ENCODE measurements at places on chromosomes 6 and 20.

GRCh38 chr6:34044945-34045595 lies 100.8 kb downstream of the GRM4 start:
- DNase-seq, result no peak

DNA sequence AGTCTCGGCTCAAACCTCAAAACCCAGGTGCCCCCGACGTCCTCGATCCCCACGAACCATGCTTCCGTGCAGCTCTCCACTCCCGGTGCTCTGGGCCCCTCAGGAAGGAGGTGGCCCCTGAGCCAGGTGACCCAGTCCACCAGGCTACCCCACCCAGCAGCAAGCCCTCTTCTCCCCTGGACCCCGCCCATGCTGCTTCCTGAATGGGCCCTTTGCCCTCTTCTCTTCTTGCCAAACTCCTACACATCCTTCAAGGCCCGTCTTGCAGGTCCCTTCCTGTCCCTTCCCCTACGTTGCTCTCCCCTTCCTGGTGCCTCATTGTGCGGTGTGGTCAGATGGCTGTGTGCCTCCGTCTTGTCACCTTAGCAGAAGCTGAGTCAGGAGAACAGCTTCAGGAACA lies 3.4 kb upstream of the GATA5 start:
- peak; percentile 54 for DNase-seq

- no peak for DNase-seq
These were observed 102.4 kb upstream of the HIVEP1 start for GRCh38 chr6:11909696-11910132.

GRCh38 chr6:109292420-109292819 lies 89.8 kb downstream of the CD164 start:
- peak; percentile 62 for DNase-seq

DNA sequence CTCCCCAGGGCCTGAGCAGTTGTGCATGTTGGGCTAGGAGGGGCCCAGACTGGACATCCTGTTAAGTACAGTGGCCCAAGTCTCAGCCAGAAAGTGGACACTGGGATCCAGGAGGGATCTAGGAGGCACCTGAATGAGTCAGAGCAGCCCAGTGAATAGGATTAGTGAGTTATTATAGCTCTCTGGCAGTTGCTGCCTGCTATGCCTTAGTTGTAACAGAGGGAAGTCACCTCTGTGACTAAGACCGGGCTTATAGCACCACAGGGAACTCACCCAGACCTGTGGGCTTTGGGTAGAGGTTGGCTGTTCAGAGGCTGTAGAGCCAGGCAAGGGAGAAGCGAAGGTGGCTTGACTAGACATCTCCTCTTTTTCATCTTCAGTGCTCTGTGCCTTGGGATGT lies 39.0 kb upstream of the AAR2 start:
- DNase-seq, result no peak

- no peak for DNase-seq
These were observed 6.8 kb downstream of the SLC29A1 start for GRCh38 chr6:44230034-44230675.

- DNase-seq, result no peak
These were observed 109.9 kb upstream of the ASF1A start for GRCh38 chr6:118783931-118784550.

DNA sequence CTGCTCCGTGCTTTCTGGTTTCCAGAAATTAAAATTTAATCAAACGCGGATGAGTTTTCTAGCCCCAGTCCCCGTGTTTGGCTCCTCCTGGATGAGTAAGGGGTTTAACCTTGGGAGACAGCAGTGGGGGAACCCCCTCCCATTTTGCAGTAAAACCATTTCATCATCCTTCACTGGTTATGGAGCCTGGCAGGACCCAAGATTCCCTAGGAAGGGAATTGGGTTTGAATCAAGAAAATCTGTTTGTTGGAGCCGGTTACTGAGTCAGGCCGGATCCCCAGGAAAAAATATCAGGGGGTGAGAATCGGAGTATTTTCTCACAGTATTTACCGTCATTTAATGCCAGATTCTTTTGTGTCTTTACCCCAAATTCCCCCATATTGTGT lies 754 bp downstream of the YWHAB start:
- DNase-seq, result no peak

DNA sequence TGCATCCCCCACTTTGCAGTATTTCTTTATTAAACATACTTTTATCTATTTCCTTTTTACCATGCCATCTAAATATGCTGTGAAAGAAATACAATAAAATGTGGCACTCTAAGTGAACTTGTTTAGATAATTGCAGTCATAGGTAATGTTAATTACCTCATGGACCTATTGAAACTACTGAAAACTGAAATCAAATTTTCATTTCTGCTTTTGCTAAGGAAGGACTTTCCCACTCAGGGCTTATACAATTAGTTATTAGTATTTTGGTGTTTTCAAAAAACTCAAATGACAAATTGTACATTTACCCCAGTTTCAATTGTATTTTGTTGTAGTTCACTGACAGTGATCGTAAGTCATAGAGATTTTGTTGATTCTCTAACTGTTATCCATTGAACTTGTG lies 88.4 kb downstream of the ID4 start:
- DNase-seq, result no peak

- DNase-seq, result no peak
These were observed 531.9 kb downstream of the QKI start for GRCh38 chr6:163946437-163946836.

- no peak for DNase-seq
These were observed 16.8 kb downstream of the SCML4 start for GRCh38 chr6:107807196-107807811.

DNA sequence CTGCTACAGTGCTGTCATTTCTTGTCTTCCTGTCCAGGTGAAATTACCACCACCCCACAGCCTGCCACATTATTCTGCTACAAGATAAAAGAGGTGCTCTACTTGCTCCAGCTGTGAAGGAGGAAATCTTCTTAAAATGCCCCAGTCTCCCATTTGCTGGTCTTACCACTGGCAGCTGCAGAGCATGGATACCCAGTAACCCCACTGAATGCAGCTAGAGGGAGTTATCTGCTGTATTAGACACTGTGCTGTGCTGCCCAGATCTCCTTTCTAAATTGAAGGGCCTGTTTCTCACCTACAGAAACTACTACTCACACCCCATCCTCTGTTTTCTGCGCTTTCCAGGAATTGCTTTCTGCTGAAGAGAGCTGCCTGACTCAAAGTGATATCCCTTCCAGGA lies 517.8 kb downstream of the PKHD1 start:
- DNase-seq, result no peak

DNA sequence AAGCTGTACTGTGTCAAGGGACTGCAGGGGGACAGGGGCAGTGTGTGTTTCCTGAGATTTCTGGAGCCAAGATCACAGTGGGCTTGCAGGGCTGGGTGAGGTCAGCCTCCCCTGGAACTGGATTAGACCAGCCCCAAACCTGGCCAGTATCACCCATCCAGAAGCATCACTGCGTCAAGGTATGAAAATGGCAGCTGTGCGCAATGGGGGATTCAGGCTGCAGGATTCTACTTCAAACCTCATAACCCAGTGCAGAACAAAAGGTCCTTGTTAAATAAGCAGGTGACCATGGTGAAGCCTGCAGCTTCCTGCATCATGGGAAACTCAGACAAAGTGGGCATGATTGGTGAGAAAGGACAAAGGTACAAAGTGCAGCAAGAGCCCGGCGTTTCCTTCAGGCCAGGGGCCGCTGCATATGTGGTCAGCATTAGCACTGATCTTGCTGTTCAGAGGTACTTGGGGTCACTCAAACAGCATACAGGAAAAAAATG lies 33.4 kb downstream of the TRAF3IP2 start:
- DNase-seq, result no peak

- no peak for DNase-seq
These were observed 10.4 kb upstream of the RNF182 start for GRCh38 chr6:13914351-13914750.

DNA sequence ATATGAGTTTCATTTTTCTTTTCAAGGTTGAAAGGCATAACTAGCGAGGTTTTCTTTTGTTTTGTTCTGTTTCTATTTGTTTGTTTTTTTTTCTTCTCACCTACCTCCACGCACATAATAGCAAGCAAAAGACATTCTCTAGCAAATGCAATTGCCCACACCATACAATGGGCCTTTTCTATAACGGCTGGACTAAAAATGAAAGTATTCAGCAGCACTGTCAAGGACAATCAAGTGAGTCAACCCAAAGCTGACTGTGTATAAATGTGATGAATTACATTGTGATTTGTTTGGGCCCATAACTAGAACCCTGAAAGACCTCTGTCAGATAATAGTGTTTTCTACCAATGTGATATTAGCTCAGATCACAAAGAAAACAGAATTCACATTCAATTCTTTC lies 496.7 kb downstream of the RNF144B start:
- no peak for DNase-seq

GRCh38 chr6:125808060-125808459 lies 17.3 kb downstream of the NCOA7 start:
- DNase-seq, result no peak

DNA sequence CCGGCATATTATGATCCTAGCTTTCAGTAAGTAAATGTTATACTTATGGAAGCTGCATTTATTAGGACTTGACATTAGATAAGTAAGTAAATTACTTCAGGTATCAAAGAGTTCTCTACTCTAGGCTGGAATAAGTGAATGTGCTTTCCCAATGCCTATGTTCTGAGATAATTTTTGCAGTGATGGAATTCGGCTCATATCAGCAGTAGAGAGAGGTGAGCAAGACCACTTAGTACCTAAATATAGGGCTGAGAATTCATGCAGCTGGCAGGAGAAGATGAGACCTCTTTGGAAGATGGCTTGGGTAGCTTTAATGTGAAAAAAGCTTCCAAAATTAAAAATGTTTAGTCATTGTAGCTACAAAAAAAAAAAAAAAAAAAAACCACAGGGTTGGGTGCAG lies 13.3 kb upstream of the BEND3 start:
- DNase-seq, result no peak

DNA sequence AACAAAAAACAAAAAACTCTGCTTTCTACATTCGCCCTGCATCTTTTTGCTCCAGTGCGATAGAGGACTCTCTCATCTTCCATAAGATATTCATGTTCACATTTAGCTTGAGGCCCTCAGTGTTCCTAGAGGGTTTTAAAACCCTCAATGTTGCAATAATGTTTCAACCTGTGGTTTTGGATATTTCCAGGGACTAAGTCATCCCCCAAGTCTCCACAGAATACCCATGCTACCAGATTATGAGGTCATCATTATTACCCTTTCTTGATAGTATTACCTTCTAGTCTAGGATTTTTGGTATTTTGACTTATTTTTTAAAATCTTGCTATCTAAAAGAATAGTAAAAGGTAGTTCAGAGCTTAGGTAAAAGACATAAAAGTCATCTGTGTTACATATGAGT lies 480.5 kb upstream of the ID4 start:
- DNase-seq, result no peak

- DNase-seq, result no peak
These were observed 44.0 kb downstream of the RANBP9 start for GRCh38 chr6:13667655-13668054.

GRCh38 chr6:63904650-63905248 lies 269.1 kb downstream of the PHF3 start:
- no peak for DNase-seq

- DNase-seq, result no peak
These were observed at the start of gene ID4 for GRCh38 chr6:19836799-19837510. Gene ID4, plus strand, starts transcription at chr6:19837370. Its CDS starts 385 bp downstream, at chr6:19837755.

- DNase-seq, result no peak
These were observed 90.4 kb upstream of the TMEM30A start for GRCh38 chr6:75374961-75375400.

GRCh38 chr6:81451787-81452186 lies 300.7 kb downstream of the TENT5A start:
- no peak for DNase-seq

DNA sequence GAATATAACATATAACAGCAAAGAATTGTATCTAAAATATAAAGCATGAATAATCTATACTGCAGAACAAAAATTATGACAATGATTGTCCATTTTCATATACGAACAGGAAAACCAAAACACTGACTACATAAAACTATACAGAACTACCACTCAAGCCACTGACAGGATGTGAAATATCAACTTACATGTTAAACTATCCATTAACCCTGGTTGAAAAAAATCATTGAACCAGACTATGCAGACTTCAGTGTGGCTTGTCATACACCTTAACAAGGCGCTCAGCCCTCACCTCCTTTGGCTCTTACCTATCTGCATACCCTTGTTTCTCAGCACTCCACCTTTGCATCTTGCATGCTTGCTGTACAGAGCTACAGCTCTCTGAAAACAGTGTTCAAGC lies 34.9 kb downstream of the ASCC3 start:
- no peak for DNase-seq

GRCh38 chr20:45822857-45823256 lies 4.3 kb downstream of the TNNC2 start:
- DNase-seq, result no peak

DNA sequence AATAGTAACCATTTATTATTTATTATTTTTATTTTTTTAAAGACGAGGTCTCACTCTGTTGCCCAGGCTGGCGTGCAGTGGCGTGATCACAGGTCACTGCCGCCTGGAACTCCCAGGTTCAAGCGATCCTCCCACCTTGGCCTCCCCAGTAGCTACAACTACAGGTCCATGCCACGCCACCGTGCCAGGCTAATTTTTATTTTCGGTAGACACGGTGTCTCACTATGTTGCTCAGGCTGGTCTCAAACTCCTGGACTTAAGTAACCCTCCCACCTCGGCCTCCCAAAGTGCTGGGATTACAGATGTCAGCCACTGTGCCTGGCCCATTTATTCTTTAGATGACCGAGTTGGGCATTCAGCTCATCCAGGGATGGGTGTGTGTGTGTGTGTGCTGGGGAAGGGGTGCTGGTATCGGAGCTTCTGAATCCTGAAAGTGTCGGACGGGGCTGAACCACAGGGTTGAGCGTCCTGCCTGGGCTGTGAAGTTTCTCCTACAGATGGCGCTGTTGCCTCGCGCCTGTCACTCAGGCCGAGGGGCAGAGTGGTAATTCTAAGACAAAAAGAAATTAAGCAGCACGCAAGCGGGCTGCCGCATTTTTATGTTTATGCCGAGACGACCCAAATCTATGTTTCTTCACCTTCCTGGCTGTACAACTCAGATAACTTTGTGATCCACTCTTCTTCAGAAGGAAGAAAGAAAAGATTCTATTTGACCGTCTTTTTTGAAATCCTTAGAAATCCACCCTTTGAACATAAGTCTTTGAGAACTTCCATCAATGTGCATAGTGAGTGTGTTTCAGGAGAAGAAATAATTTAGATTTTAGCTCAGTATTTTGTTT lies 252.8 kb downstream of the CDH26 start:
- DNase-seq, result peak; percentile 65

Data from erythroblast (primary cell).